ENCODE measurements at places on chromosomes 4 and X. TPM values are rescaled to one million over a fixed set of nuclear protein-coding genes. Genes with fewer than 3 reads are reported as not detected.

FOXR2 gene
- total RNA-seq = not detected

GRCh38 chrX:3154386-3154975 is 113.2 kb downstream of the ARSF start:
- DNase-seq = no peak
- no peaks in the 10 kb centered on the region for H3K36me3 ChIP-seq
- no peak overlapping the region for H3K4me3 ChIP-seq
- no peak overlapping the region for H3K27ac ChIP-seq
- H3K4me1 ChIP-seq = no peaks in the 10 kb centered on the region
- no peaks in the 10 kb centered on the region for H3K27me3 ChIP-seq

DNA sequence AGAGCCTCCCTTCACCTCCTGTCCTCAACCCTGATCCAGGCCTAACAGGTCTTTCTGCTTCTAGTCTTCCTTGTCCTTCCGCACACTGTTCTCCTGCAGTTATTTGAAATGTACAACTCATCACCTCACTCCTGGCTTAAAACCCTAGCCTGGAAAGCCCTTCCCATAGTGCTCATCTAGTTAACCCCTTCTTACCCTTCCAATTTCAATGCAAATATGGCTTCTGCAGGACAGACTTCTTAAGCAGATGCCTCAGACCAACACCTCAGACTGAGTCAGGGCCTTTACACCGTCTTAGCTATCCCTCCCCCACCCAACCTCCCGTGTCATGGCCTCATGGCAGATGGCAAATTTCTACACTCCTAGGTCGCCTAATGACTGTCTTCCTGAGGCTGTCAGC is 130.4 kb downstream of the BCOR start:
- H3K27me3 ChIP-seq = no peaks in the 10 kb centered on the region
- peaks cover 5% of the 10 kb centered on the region for H3K36me3 ChIP-seq
- no peak overlapping the region for H3K4me3 ChIP-seq
- H3K4me1 ChIP-seq = peaks cover 7% of the 10 kb centered on the region
- no peak for DNase-seq
- H3K27ac ChIP-seq = no peak overlapping the region

- H3K27me3 ChIP-seq = no peaks in the 10 kb centered on the region
- no peak for DNase-seq
- H3K36me3 ChIP-seq = no peaks in the 10 kb centered on the region
These were observed 236.4 kb upstream of the TAPT1 start for GRCh38 chr4:16462656-16463055.

- no peak overlapping the region for H3K4me3 ChIP-seq
- no peaks in the 10 kb centered on the region for H3K27me3 ChIP-seq
- peak overlapping the region; percentile 7 for H3K27ac ChIP-seq
- DNase-seq = no peak
- peaks cover 8% of the 10 kb centered on the region for H3K4me1 ChIP-seq
- peaks cover 40% of the 10 kb centered on the region for H3K36me3 ChIP-seq
These were observed 63.4 kb downstream of the DCUN1D4 start for GRCh38 chr4:51906167-51906958.

DNA sequence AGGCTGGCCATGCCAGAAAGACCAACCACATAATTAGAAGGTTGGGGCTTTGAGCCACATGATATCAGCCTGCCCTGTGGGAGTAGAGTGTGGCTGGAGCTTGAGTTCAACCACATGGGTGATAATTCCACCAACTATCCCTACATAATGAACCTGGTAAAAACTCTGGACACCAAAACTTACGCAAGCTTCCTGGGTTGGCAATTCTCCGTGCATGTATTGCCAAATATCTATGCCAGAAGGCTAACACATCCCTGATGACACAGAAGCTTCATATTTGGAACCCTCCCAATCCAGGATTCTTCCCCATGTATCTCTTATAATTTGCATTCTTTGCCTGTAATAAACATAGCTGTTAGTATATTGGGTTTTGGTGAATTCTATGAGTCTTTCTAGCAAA is 68.2 kb downstream of the FUNDC1 start:
- H3K36me3 ChIP-seq = no peaks in the 10 kb centered on the region
- DNase-seq = no peak
- no peak overlapping the region for H3K27ac ChIP-seq
- no peak overlapping the region for H3K4me3 ChIP-seq
- no peaks in the 10 kb centered on the region for H3K27me3 ChIP-seq

- DNase-seq = no peak
- H3K27ac ChIP-seq = no peak overlapping the region
- no peaks in the 10 kb centered on the region for H3K27me3 ChIP-seq
- no peaks in the 10 kb centered on the region for H3K4me1 ChIP-seq
These were observed 43.9 kb upstream of the CCDC149 start for GRCh38 chr4:24956763-24957162.

GRCh38 chr4:188400451-188400850 is 261.2 kb downstream of the TRIML1 start:
- H3K27me3 ChIP-seq = no peaks in the 10 kb centered on the region
- no peak overlapping the region for H3K27ac ChIP-seq
- no peaks in the 10 kb centered on the region for H3K4me1 ChIP-seq
- H3K4me3 ChIP-seq = no peak overlapping the region
- H3K36me3 ChIP-seq = no peaks in the 10 kb centered on the region

DNA sequence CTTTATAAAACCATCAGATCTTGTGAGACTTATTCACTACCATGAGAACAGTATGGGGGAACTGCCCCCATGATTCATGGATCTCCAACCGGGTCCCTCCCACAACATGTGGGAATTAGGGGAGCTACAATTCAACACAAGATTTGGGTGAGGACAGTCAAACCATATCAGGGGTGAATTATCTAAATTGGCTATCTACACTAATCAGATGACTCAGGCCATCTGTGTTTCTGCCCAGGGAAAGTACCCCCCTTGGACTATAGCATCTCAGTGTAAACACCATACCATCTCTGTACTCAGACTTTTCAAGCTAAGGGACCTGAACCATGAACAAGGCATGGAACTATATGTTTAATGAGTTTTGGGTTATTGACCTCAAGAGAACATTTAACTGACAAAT is 76.8 kb downstream of the LNX1 start:
- H3K36me3 ChIP-seq = no peaks in the 10 kb centered on the region
- no peaks in the 10 kb centered on the region for H3K27me3 ChIP-seq
- no peak overlapping the region for H3K4me3 ChIP-seq
- no peak for DNase-seq

GRCh38 chr4:11937941-11938340 is 509.2 kb upstream of the HS3ST1 start:
- H3K27ac ChIP-seq = no peak overlapping the region
- H3K36me3 ChIP-seq = no peaks in the 10 kb centered on the region
- no peak overlapping the region for H3K4me3 ChIP-seq
- no peaks in the 10 kb centered on the region for H3K4me1 ChIP-seq

DNA sequence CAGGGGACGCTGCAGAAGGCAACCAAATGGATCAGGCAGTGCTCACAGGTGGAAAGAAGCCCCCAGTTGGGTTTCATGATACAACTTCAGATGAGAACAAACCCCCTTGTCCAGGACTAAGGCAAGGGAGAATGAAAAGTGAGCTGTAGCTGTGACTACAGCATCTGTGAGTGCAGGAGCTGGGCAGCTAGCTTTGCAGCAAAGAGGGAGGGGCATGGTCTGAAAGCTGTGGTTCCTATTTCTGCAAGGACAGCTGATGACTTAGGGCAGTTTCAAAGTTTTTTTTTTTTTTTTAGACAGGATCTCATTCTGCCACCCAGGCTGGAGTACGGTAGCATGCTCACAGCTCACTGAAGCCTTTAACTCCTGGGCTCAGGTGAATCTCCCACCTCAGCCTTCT is 1317.4 kb upstream of the DIAPH2 start:
- no peak overlapping the region for H3K27ac ChIP-seq
- no peaks in the 10 kb centered on the region for H3K27me3 ChIP-seq
- no peaks in the 10 kb centered on the region for H3K36me3 ChIP-seq
- no peak overlapping the region for H3K4me3 ChIP-seq
